ENCODE measurements at places on chromosomes 2 and 18.

DNA sequence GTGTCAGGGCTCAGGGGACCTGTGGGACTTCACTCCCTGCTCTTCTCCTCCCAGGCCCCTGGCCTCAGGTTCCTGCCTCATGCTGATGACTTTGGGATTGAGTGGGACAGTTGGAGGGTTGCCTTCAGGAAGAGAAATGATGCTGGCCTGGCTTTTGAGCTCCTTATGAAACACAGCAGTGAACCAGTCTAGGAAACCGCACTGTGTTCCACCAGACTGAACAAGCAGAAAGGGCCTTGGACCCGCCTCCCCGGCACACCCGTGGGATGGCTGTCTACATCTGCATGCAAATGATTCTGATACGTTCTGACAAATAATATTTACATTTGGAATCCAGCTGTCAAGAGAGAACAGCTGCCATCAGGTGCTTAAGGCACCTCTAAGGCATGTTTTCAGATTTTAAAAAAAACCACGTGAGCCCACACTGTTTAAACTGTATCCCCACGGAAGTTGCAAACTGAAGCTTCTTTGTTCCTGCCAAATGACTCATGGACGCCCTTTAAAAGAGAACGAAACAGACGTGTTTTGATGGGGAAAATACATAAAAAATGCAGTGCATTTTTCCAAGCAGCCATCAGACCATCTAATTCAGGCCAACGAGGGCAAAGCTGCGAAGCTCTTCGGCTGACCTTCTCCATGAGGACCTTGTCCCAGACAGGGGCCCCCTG is 27.6 kb upstream of the ASAP2 start:
- DNase-seq = peak; percentile 78

- DNase-seq = no peak
Measured at GRCh38 chr18:78582898-78583738, 396.5 kb upstream of the SALL3 start.

DNA sequence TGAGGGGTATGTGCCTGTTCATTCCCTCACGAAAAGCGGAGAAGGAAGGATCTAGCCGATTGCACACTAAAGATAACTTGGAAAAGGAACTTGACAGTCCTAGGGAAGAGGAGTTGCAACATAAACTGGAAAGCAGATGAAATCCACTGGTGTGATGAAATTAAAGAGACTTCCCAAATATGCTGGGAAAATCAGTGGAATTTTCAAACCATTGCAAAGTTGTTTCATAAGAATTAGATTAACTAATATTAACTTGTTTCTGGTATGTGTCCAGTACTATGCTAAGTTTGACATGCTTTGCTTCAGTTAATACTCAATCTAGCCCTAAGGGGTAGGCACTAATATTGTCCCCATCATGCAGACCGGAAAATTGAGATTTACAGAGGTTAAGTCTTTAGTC is 222.7 kb downstream of the IKZF2 start:
- DNase-seq = no peak

DNA sequence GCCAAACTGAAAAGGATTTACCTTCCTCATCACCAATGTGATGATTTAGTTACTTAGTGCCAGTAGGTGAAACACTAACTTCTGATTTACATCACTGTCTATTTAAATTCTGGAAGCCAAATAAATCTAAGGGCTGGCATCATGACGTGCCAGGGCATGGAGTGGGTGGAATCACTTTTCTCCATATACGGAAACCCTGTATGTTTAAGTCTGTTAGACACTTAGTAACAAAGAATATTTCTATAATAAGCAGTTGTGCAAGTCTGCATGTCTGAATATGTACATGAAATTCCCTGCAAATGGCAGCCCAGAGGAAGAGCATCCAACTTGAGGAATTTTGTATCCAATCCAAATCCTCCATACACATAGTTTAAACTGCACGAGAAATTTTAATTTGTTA is 243.1 kb upstream of the SMAD7 start:
- DNase-seq = no peak

GRCh38 chr2:5690718-5691220 is 1.4 kb upstream of the SOX11 start:
- no peak for DNase-seq

DNA sequence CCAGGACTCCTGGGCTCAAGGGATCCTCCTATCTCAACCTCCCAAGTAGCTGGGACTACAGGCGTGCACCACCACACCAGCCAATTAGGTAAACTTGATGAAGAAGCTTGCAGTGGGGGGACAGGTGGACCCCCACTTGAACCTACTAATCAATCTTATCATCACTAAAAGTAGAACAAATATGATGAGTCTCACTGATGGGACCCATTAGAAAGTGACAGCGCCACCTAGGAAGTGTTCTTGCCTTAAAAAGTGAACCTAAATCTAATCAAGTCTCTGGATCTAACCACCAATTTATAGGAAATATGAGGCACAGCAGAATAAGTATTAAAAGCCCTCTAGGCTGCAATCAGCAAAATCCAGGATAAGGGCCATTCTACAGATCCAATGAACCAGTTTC is 79.2 kb downstream of the BIN1 start:
- DNase-seq = no peak

DNA sequence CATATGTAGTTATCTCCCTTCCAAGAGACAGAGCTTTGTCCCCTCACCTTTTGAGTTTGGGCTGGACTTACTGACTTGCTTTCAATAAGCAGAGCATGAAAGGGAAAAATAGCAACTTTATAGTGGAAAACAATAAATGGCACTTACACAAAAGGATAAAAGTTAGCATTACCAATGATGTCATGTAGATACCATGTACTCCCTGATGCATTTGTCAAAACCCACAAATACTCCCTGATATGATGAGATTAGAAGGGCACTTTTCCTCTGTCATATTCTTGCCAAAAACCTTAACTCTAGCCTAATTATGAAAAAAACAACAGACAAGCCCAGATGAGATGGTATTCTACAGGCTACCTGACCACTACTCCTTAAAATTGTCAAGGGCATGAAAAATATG is 16.0 kb downstream of the HIBCH start:
- DNase-seq = no peak

DNA sequence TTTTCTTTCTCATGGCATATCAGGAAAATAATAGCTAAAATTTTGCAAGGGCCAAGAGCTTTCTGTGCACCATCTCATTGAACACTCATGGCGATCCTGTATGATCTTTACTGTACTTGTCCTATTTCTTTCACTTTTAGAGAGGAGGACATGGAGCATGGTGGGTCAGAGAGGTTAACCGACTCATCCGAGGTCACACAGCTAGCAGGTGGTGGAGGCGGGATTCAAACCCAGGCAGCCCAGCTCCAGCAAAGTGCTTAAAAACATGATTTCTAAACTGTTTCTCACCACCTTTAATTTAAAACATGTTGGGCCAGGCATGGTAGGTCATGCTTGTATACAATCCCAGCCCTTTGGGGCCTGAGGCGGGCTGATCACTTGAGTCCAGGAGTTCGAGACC is 6.4 kb downstream of the NGEF start:
- no peak for DNase-seq

DNA sequence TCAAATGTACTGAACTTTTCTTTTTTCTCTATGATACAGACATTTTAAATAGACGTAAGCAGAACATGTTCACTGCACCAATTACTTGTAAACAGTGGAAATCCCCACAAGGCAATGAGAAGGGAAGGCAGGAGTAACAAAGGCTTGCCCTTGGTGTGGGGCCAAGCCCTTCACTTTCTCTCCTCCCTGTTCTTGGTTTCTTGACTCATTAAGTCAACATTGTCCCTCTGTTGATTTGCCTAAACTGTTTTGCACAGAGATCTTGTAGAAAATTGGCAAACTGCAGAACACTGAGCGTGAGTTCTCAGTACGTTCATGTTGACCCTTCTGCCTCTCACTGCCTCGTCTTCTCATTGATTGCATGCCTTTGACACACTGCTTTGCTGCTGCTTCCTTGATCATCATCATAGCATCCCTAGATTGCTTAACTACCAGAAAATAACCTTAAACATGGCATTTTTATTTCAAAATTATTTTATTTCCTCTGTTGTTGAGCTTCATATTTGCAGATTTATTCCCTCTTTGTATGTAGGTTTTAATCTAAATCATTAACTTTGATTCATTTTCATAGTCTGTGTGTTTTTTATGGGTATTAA is 257.7 kb downstream of the PTGR3 start:
- peak; percentile 49 for DNase-seq

GRCh38 chr2:20593072-20594034 is 57.5 kb downstream of the HS1BP3 start:
- DNase-seq = no peak

- no peak for DNase-seq
Measured at GRCh38 chr2:148596018-148596417, 48.5 kb upstream of the EPC2 start.

GRCh38 chr2:97845818-97846217 is 132.4 kb downstream of the ZAP70 start:
- no peak for DNase-seq

GRCh38 chr18:66599190-66599589 is 4.7 kb downstream of the CDH19 start:
- DNase-seq = no peak

GRCh38 chr2:171173087-171173486 is 12.4 kb upstream of the TLK1 start:
- DNase-seq = no peak

DNA sequence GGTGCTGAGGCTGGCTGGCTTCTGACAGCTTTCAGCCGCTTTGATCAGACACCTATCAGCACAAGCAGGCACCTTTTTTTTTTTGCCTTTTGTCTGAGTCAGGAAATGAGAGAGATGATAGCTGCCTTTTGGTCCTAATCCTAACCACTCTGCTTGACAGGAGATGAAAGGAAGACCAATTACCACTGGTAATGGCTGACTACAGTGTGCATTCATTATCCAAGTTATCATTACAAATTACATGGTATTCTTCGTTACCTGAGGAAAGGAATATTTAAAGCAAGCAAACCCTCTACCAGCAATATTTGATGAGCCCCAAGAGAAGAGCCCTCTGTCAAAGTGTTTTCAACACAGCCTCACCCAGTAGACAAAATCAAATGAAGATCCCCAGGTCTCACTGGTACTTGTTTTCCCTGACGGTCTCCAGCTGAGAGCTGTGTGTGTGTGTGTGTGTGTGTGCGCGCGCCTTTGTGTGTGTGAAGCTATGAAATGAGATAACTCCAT is 925.7 kb downstream of the DCDC2C start:
- peak; percentile 34 for DNase-seq

DNA sequence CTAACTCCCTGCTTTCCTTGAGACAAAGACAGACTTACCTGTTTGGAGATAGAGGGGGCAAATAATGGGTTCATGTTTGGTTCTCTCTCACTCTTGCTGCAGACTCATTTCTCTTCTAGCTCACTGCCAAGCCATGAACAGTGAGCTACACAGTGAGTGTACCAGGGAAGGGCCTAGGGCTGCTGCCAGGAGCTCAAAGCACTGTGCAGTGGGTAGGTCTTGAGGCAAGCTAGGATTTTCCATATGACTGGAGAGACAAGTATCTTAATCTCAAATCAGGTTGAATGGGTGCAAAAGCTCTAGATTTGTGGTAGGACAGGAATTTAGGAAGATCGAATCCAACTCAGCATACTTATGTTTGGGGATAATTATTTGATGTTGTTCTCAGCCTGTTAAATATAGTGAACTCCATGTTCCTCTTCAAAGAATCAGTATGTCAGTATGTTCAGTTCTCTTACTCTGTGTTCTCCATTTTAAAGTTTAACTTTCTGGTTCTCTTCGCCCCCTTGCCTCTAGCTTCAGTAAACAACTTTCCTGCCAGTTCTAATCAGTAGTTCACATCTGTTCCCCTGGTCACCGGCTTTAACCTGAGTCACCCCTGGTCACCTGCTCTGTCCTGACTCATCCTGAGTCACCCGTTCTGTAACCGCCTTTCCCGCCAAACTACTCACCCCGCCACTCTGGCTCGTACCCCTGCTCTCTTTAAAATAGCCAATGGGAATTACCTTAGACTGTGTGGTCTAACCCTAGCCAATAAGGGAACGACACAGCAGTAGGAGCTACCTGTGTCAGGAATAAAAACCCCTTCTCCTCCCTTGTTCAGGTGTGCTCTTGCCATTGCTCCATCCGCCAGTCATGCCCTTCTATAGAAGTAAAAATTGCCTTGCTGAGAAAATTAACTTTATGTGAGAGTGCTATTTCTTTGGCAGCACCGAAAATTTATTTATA is 21.9 kb downstream of the SLC25A52 start:
- DNase-seq = no peak

DNA sequence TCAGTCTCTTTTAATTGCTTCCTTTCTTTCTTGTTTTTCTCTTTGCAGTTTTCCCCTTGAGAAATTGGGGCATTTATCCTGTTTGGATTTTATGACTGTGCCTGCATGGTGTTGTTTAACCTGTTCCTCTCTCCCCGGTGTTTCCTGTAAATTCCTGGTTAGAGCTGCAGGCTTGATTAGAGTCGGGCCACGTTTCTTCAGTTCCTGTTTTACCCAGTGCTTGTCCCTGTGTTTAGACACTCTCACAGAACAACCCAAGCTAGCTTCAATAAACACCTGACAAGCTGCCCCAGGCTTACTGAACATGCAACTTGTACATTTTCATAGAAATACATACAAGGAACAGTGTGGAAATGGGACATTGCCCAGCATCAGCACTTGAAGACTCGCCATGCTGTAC is 53.9 kb downstream of the NGEF start:
- DNase-seq = no peak

DNA sequence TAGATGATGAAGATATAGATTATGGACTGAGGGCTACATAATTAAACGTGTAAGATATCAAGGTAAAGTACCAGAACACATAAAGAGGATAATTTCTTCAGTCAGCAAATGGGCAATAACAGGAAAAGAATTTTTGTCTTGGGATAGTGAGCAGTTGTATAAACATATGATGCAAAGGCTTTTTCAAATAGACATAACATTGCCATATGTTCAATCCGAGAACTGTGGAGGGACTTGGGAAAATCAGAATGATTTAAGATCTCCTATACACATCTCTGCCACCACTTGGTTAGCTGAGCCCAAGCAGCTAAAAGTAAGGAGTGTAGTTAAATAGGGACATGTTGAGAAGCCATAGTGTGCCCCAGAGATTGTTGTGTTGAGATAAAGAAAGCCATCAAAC is 287.6 kb upstream of the ZNF521 start:
- no peak for DNase-seq

DNA sequence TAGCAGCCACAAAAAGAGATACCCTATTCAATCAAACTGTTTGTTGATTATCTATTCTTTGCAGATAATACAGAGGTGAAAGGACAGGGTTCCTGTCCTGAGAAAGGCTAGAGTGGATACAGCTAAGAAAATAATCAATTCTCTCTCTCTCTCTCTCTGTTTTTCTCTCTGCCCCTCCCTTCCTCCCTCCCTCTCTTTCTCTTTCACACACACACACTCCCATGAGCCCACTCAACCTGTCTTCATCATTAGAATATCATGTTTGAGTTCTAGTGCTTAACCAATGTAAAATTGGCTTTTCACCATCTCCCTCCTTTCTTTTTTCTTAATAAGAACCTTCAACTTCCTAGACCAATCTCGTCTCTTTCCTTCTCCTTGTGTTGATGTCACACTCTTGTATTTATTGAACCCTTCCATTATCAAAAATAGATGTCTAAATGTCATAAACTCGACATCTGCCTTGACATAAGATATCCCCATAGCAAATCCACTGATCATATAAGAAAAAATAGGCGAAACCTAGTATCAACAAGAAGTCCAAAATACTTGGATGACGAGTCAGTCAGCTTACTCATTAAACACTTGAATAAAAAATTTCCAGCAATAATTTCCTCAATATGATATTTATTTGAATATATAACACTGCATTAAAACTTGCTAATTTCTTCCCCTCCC is 42.8 kb upstream of the CYTIP start:
- no peak for DNase-seq

Measured in MM.1S (cell line).